Ammon's horn (tissue), 1 donor: ENCODE measurements at places on chromosomes 16 and 17.
A peak's percentile ranks its signal among the peaks of the same experiment; 100 is the strongest.

DNA sequence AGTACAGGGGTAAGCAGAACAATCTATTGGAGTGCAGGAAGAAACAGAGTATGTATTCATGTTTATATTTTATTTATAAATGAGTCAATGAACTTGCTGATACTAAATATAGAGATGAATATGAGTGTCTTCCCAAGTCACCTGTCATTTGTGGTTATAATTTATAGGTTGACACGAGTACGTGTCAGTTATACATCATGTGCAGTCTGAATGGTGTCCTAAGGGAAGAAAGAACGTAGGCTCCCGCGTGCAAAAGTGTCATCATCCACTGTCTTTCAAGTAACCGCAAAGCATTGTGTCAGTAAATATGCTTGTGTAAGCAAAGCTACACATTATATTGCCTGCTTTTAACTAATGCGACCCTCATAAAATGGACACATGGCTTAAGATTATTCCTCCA is 786.1 kb downstream of the KCNJ2 start:
- no peak for DNase-seq

GRCh38 chr17:19295473-19296135 is 58.4 kb downstream of the EPN2 start:
- peak; percentile 13 for DNase-seq

DNA sequence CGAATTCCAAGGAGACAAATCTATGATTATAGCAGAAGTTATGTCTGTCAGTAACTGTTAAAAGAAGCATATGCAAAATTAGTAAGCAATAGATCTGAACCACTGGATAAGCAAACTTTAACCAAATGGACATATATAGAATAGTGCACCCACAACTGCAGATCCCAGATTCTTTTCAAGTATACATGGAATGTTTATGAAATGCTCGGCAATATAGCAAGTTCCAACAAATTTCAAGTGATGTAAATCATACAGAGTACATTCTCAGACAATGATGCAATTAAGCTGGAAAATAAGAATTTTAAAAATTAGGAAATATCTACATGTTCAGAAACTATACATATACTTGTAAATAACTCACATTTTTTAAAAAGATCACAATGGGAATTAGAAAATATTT is 8.4 kb upstream of the HELZ start:
- no peak for DNase-seq

- peak; percentile 80 for DNase-seq
Measured at GRCh38 chr17:73189417-73190099, 3.3 kb upstream of the COG1 start.

GRCh38 chr16:65409510-65409909 is 287.6 kb upstream of the CDH11 start:
- no peak for DNase-seq

DNA sequence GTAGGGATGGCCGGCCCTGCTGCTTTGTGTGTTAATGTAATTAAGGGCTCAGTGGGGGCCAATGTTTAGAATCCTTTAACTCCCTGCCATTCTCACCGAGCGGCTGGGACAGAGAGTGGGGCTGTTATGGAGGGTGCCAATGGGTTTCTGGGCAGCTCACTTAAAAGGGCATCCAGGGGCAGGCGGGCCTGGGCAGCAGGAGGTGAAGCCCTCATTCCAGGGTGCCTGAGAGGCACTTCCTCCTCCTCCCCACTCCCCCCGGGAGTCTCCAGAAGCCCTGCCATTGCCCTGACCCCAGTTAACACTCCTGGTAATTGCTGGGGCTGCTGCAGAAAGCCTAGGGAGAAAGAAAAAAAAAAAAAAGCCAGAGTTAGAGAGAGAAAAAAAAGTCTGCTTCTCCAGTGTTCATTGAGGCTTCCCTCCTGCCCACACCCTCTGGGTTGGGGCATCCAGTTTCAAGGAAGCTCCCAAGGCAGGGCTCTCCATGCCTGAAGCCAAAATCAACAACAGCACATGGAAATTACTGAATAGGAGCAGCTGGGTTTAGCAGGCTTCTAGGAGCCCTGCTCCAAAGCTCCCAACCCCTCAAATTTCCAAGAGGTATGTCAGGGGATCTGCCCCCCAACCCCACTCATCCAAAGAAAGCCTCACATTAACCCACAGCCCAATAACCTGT is 28.0 kb downstream of the CUEDC1 start:
- DNase-seq: peak; percentile 82

DNA sequence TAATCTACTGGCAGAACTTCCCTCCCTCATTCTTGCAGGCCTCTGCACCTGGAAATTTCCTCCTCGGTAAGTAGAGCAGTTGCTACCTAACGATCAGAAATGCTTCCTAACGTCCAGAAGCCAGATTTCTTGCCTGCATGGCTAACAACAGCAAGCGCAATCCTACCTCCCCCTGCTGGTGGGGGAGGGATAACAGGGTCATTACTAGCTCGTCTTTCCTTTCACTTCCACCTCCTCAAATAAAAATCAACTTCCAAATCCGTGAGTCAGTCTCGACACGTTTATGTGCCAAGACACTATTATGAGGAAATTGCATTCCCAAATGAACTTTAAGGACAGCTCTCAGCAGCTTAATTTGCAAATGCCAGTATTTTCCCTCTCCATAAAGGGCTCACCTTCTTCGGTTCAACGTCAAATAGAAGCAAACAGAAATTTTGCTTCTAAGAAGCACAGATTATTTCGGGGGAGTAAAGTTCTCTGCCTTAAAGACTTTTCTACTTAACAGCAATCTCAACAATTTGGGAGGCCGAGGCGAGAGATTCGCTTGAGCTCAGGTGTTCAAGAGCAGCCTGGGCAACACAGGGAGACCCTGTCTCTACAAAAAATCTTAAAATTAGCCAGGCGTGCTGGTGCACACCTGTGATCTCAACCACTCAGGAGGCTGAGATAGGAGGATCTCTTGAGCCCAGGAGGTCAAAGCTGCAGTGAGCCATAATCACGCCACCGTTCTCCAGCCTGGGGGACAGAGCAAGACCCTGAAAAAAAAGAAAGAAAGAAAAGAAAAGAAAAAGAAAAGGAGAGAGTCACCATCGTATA is 188.6 kb upstream of the PSMD7 start:
- DNase-seq: peak; percentile 8

DNA sequence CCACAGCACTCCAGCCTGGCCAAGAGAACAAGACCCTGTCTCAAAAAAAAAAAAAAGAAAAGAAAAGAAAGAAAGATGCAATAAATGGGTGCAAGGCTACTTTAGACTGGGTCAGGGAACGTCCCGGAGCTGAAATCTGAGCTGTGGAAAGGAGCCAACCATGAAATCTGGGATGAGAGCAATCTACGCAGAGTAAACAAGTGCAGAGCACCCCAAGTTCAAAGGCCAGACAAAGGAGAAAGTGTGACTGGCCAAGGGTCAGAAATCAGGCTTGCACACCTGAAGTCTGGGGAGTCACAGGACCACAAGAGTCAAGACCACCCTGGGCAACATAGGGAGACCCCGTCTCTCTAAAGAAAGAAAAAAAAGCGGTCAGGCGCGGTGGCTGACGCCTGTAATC is 2.8 kb downstream of the SHMT1 start:
- DNase-seq: no peak

GRCh38 chr16:47519037-47519436 is 57.9 kb downstream of the PHKB start:
- no peak for DNase-seq
